Activated CD8-positive, alpha-beta memory T cell treated with anti-CD3 and anti-CD28 coated beads, Interleukin-2, amount 50 U/mL, for 48 hours (primary cell): ENCODE measurements at places on chromosomes 7 and 10.
A peak's percentile ranks its signal among the peaks of the same experiment; 100 is the strongest.

DNA sequence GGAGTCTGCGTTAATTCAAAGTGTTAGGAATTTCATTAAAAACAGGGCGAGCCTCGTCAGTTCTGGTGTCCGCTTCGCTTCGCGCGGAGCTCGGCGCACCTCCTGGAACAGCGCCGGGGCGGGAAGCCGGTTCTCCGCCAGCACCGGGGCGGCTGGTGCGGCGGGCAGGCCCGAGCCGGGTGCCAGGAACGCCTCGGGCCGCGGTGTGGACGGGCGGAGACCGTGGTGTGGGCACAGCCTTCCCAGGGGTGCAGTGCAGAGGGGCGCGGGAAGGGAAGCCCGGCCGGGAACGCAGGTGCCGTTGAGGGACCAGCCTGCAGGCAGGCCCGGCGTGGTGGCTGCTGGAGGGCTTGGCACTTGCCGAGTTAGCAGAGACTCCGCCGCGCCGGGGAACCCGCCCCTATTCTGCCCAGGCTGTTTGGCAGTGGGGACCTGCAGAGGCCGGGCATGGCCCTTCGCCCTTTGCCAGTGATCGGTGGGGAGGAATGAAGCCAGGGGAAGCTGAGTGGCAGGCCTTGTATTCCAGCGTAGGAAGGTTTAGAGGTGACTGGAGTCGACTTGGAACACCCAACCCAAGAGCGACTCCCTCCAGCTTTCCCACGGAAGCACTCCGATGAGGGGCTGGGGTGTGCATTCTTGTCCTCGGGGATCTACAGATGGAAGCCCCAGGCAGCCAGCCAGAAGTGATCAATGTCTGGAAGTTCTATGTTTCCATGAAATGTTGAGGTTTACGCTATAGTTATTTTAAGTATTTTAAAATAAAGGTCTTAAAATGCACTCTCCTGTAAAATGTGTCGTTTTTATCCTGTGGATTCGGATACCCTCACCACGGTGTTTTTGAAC is 945 bp upstream of the RHEB start:
- DNase-seq: peak; percentile 77

DNA sequence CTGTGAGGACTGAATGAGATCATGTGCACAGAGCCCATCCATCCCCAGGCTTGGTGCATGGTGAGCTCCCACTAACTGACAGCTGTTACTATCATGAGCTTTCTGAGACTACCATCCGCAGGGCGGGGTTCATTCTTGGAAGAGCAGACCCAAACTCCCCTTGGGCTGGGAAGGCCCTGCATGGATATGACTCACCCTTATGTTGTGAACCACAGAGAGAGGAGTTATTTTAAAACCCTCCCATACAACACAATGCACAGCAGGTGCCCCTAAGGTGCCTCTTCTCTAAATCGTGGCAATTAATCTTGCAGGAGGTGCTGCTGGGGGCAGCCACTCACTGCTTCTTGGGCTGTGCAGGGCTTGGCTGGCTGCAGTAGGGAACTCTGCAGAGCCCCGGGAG is 219.1 kb downstream of the GFRA1 start:
- DNase-seq: no peak

DNA sequence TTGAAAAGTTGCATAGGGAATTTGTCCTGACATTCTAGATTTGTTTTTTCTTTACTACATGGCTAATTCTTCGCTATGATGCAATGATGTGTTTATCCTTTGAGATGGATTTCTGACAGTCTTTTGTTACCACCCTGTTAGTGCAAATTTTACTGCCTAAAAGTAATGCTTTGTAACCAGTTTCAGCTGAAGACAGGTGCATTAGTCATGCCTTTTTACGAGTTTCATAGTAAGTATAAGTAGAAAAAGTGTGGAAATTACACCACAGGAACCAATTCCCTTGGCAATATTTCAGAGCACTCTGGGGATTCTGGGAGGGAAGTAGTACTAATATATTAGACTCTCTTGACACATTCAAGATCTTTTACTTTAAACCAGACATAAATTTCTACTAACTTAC is 257.8 kb upstream of the DKK1 start:
- no peak for DNase-seq

DNA sequence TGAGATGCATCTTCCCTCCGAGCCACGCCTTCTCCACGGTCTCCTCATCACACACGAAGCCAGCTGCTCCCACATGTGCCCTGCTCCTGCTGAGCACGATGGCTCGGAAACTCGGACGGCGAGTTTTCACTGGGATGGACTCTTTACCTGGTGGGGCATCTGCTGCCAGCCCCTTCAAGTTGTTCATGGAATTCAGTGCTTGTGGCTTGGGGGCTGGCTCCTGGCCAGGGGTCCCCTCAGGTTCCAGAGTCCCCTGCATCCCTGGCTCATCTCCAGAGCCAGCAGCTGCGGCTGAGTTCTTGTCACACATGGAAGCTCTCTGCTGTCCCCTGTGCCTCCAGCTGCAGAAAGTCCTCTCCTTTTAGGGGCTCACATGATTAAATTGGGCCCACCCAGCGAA is 654.0 kb downstream of the SDK1 start:
- DNase-seq: no peak

DNA sequence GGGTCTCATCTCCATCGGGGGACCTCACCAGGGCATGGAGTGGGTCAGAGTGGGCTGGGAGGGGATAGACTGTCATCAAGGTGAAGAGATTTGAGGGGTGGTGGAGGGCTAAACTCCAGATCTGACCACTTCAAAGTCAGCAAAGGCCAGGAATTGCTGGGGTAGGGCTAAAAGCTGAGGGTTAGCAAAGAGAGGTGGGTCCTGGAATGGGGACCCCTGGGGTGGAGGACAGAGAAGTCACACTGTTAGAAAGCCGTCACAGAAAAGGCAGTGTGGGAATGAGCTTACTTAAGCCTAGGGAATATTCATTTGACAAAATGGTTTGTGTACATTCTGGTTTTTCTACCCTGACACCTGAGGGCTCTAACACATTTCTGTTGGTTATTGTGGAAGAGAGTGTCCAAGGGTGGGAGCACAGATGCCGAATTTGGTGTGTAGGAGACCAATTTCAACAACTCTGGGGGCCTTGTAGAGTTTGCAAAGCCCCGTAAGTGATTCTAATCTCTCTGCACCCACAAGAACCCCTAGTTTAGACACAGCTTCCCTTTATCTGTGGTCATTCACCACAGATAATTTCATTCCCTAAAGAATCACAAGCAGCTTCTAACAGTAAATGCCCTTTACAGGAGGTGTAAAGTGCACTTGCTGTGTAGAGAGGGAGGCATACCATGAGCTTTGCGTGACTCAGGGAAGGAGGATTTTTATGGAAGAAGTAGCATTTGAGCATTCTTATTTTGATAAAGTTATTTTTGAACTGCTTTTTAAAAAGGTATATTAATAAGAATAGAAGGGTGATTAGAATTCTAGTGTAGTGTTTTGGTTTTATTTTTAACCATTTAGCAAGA is 6.4 kb downstream of the FBH1 start:
- peak; percentile 17 for DNase-seq

DNA sequence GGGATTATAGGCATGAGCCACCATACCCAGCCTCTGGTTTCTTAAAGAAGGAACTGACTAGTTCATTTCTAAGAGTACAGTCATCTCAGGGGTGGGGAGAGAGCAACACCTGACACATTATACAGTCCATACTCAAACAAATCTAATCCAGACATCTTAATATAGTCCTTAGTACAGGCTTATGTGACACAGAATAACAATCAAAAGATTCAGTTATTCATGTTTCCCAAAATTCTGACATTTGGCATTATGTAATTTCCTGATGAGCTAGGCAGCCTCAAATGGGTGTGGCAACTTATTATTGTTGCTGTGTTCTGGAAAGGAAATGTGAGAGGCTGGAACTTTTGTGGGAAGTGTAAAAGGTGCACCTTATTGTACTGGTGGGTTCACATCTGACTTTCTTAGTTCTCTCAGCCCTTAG is 116.3 kb downstream of the WDFY4 start:
- no peak for DNase-seq

DNA sequence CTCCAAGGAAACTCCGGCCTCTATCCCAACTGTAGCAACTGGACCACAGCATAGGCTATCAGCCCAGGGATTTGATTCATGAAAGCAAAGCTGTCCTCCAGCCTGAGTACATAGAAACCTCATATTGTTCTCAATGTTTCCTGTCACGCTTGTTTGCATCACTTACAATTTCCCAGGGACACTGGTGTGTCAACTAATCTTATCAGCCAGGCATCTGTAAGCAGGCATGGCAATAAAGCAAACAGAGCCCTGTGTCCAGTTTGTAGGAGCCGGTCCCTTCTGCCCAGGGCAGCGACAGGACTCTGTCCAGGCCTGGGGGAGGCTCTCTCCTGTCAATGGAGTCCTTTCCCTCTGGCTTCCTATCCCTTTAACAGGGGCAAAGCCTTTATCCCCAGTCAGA is 23.0 kb upstream of the CDHR3 start:
- no peak for DNase-seq

DNA sequence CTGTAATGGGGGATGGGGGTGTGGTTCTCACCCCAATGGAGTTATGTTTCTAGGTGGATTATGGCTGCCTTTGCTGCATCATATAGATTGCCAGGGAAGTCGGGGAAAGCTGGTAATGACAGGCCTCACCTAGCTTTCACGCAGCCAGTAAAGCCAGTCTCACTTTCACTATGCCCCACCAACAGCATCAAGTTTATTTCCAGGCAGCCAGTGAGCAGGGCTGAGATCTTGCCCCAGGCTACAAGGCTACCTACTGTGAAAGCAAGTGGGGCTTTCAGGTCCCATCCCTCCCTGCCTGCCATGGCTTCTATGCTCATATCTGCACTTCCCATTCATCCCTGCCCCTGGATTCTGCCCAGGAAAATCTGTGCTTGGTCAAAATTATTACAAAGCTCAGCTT is 61.7 kb upstream of the NXPH1 start:
- DNase-seq: no peak
